ENCODE measurements at places on chromosomes 12 and 14. TPM values are rescaled to one million over a fixed set of nuclear protein-coding genes. Genes with fewer than 3 reads are reported as not detected.

DNA sequence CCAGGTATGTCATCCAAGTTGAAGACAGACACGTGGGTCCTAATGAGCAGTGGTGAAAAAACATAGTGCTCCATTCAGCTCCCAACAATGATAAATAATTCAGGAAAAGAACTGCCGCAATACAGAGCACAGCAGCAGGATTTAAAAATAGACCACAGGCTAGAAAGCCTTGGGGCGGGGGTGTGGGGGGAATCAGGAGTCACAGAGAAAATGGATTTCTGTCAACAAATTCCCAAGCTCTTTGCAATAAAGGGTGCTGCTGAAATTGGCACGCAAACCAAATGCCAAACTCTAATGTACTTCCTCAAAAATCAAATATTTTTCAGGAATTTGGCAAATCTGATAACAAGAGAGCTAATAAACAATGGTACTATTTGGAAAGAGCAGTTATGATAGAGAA, 58.6 kb downstream of the R3HDM2 start:
- H3K4me3 ChIP-seq: no peak overlapping the region
- H3K27ac ChIP-seq: no peak overlapping the region

DNA sequence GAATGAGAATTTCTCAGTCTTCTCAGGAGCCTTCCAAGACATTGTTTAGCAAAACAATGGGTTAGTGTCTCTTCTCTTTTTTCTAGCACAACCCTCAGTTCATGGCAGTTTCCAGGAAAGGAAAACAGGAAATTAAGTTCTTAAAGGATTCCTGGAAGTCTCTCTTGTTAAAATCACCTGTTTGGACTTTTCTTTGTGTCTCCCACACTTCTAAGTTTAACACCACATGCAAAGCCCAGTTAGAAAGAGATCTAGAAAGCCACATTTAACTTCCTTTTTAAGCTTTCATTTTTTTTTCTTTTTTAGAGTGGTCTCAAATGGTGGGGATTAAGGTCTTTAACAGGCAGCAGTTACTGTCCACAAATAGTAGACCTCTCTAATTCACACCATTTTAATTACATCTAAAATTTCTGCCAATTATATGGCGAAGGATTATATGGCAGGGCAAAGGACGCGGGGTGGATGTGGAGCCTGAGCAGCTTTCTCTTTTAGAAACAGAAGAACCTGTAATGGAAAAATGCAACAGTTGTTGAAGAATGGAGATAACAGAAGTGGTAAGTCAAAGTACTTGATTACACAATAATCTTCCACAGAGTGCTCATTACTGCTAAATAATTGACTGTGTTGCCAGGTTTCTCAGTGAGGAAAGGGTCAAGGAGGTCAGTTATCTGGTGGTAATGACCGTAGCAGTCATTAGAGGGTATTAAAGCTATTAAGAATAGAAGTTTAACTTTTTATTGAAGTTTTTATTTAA, 298.6 kb downstream of the AKAP6 start:
- H3K27ac ChIP-seq: no peak overlapping the region
- H3K4me3 ChIP-seq: no peak overlapping the region
- no peak for DNase-seq
- H3K4me1 ChIP-seq: peaks cover 4% of the 10 kb centered on the region
- H3K36me3 ChIP-seq: no peaks in the 10 kb centered on the region

- no peaks in the 10 kb centered on the region for H3K27me3 ChIP-seq
- peak overlapping the region; percentile 40 for H3K4me3 ChIP-seq
- DNase-seq: peak; percentile 55
- no peaks in the 10 kb centered on the region for H3K36me3 ChIP-seq
- H3K27ac ChIP-seq: peak overlapping the region; percentile 43
- H3K4me1 ChIP-seq: peaks cover 30% of the 10 kb centered on the region
Observed at GRCh38 chr14:61188978-61189808, 91.9 kb downstream of the TMEM30B start.

DNA sequence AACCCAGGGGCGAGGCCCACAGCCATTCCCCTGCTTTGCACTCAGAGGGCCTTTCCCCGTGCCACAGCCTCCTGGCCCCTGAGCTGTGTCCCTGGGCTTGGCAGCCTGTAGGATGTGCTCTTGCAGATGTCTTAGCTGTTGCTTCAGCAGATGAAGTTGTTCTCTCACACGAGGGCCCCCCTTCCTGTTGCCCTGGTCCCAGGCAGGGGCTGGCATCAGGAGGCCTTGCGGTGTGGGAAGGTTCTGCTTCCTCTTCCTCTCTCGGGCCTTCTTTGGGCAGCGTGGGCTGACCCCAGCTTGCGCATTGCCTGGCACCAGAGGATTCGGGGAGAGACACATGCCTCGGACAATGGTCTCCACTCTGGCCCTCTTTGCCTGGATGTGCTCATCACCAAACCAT, 12.7 kb downstream of the PROX2 start:
- H3K4me1 ChIP-seq: no peaks in the 10 kb centered on the region
- H3K36me3 ChIP-seq: no peaks in the 10 kb centered on the region

DNA sequence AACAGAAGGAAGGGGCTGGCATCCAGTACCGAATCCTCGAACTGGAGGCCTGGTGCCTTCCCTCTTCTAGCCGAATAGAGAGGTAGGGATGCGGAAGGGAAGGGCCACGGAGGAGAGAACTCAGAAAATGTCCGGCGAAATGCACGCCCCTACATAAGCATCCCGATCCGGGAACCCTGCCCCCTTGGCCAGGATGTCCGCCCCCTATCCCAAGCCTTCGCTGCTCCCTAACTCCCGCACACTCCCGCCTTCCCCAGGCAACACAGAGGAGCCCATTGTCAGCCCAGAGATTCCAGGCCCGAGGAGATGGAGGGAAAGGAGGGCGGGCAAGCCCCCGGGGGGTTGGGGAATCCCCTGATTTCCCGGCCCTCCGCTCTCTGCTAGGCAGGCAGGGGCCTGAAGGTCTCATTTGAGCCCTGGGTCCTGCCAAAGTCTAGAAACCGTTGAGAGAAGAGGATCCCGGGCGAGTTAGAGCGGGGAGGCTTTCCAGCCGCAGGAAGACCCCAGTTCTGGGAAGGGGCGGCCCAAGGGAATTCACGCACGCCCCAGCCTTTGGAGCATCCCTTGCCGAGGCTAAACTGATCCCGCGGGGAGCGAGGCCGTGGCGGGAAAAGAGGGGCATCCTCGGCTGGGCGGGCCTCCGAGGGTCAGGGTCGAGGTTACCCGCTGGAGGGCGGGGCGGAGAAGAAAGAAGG, 569 bp upstream of the ARHGEF40 start:
- peak; percentile 23 for DNase-seq
- peaks cover 32% of the 10 kb centered on the region for H3K4me1 ChIP-seq
- H3K27me3 ChIP-seq: no peaks in the 10 kb centered on the region
- peak overlapping the region; percentile 67 for H3K4me3 ChIP-seq
- peaks cover 17% of the 10 kb centered on the region for H3K36me3 ChIP-seq

- H3K27ac ChIP-seq: no peak within 1 kb of the TSS
- H3K4me1 ChIP-seq: peaks cover 10% of the 10 kb centered on the region
- H3K27me3 ChIP-seq: peaks cover 24% of the 10 kb centered on the region
- DNase-seq: peak; percentile 51
- H3K36me3 ChIP-seq: no peaks in the 10 kb centered on the region
- H3K4me3 ChIP-seq: peak within 1 kb of the TSS; percentile 54
Observed at GRCh38 chr12:29783773-29784666, at the start of gene TMTC1. TMTC1 (minus strand) TSS chr12:29783942; CDS start chr12:29783751, 191 bp downstream.

Gene KRT81
- 1.2 TPM for total RNA-seq

Gene RTL1
- 0.18 TPM for total RNA-seq

Gene OTX2
- total RNA-seq: 8.2 TPM

Gene FAM181A
- total RNA-seq: not detected

Gene FOXA1
- total RNA-seq: not detected

Gene TRMT61A
- total RNA-seq: 11.9 TPM

Gene IQSEC3
- 0.46 TPM for total RNA-seq
